Cardiac septum (tissue), 1 donor: ENCODE measurements at places on chromosomes 4 and X. TPM values are rescaled to one million over a fixed set of nuclear protein-coding genes. Genes with fewer than 3 reads are reported as not detected.

Gene BEX1
- 4.1 TPM for total RNA-seq

Gene CENPI
- 0.46 TPM for total RNA-seq

Gene CFAP99
- total RNA-seq = not detected

Gene TIGD2
- 1.5 TPM for total RNA-seq

Gene NUDT10
- total RNA-seq = 0.35 TPM

Gene FDCSP
- total RNA-seq = not detected

Gene TCEAL5
- 0.67 TPM for total RNA-seq

Gene DRD5
- total RNA-seq = not detected

Gene DUX4
- not detected for total RNA-seq

Gene ADAMTS3
- total RNA-seq = 0.75 TPM

Gene GIMD1
- total RNA-seq = not detected

Gene INTS6L
- 3.7 TPM for total RNA-seq

Gene PGK1
- 399 TPM for total RNA-seq

Gene NKX3-2
- 0.30 TPM for total RNA-seq

Gene ELF4
- total RNA-seq = 3.7 TPM

Gene ALB
- total RNA-seq = not detected

Gene SPANXC
- not detected for total RNA-seq

Gene CENPVL1
- total RNA-seq = not detected

Gene ENPP6
- total RNA-seq = 0.05 TPM

Gene HTN1
- total RNA-seq = not detected

Gene CT45A8
- not detected for total RNA-seq

Gene COX7B2
- total RNA-seq = not detected

Gene IL3RA
- total RNA-seq = 7.6 TPM

Gene RENBP
- 8.6 TPM for total RNA-seq

Gene AMBN
- not detected for total RNA-seq

Gene CXCL9
- total RNA-seq = 0.70 TPM

Gene CITED1
- 2.1 TPM for total RNA-seq

Gene SPANXA2
- not detected for total RNA-seq

Gene ARMCX1
- total RNA-seq = 33.2 TPM

Gene ABLIM2
- total RNA-seq = 22.6 TPM

Gene VGLL1
- not detected for total RNA-seq
